ENCODE measurements at places on chromosomes 7 and 10. TPM values are rescaled to one million over a fixed set of nuclear protein-coding genes. Genes with fewer than 3 reads are reported as not detected.

Gene MYL10
- total RNA-seq, result 0.73 TPM

Gene TPST1
- 40.2 TPM for total RNA-seq

Gene GJD4
- total RNA-seq, result not detected

Gene ADCY1
- total RNA-seq, result 1.2 TPM

- no peak for DNase-seq
These were observed 40.4 kb downstream of the HDAC9 start for GRCh38 chr7:18535810-18536415.

Gene CDHR1
- total RNA-seq, result 0.75 TPM

- no peak for DNase-seq
These were observed 49.1 kb upstream of the ELN start for GRCh38 chr7:73978661-73979563.

DNA sequence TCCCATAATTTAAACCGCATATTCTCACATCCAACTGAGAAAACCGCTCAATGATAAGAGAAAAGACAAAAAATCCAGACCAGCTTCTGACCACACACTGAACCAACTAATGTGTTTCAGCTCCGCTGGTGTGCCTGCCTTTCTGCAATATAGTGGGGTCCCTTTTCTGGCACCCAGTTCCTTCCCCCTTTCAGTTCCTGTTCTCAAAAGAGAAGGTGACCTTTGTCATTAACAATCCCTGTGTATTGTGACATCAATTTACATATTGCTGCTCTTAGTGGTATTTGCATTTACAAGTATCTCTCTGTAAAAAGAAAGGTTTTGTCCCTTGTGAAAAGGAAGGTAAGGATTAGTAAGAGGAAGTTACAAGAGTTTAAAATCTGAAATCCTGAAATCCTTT, 1.4 kb downstream of the PPP1R17 start:
- no peak for DNase-seq

DNA sequence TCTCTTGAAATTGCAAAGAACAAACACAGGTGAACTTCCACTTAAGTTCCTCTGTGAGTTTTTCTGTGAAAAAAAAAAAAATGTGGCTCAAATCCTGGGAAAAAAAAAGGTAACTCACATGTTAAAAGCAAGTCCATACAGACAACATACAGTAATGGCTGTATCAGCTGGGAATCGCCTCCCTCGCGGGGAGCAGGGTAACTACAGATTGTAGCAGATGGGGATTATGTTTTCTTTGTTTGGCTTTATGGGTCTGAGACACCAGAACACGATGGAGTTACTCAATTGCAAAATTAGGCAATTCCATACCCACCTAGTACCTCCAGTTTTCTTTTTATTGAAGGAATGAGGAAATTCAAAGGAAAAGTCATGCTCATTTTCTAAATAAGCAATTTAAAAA, 42.3 kb downstream of the FEZF1 start:
- DNase-seq, result no peak

GRCh38 chr7:152859781-152860191, 100.2 kb downstream of the ACTR3B start:
- no peak for DNase-seq

Gene CRPPA
- total RNA-seq, result 3.9 TPM

Gene GPRIN2
- 2.2 TPM for total RNA-seq

DNA sequence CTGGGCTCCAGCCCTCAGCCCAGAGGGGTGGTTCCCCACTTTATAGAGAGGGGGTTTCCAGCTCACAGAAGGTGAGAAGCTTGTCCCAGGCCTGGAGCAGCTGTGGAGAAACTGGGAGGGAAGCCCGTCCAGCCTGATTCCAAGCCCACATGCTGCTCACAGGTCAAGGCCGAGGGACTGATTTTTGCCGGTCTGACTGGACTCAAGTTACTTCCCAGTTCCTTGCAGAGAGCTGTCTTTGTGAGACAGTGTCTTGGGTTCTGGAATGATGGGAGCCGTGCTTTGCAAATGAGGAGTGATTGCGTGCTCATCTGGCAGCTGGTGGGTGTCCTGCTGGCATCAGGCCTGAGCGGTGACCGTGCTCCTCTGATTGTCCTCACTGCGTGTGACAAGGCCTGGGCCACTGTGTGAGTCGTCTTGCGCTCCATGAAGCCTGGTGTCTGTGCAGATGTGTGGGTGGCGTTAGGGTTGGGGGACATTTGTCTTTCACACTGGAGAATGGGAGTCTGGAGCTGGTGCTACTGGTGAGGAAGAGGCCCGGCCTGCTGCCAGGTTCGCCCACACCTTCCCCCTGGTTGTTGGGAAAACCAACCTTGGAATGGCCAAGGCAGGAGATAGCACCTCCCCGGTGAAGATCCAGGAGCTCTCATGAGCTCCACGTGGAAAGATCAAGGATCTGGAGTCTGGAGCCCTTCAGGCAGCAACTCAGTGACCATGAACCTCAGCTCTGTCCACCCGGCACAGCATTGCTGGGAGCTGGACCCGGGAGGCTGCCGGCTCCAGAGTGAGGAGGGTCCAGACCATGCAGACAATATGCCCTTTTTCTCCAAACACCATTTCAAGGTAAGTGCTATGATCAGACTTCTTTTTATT, 129.6 kb downstream of the SMURF1 start:
- DNase-seq, result no peak

DNA sequence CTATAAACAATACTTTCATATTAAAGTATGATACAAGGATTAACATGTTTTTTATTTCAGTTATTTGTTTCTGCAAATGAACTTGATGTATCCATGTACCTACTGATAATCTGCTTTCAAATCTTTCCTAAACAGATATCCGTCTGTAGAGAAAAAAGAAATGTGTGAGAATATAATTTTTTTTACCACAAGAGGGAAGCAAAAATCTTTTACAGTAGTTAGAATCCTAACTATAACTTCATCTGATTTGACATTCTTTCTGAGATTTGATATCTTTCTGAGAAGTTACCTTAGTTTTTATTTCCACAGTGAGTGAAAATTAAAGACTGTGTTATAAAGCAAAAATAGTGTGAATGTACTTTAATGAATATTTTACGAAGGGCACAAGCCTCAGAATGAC, 203.9 kb upstream of the PCLO start:
- DNase-seq, result no peak

- no peak for DNase-seq
These were observed 1222.6 kb upstream of the LRRN3 start for GRCh38 chr7:109868215-109868860.

- DNase-seq, result peak; percentile 16
These were observed 67.7 kb downstream of the ELAPOR2 start for GRCh38 chr7:86991771-86992191.

DNA sequence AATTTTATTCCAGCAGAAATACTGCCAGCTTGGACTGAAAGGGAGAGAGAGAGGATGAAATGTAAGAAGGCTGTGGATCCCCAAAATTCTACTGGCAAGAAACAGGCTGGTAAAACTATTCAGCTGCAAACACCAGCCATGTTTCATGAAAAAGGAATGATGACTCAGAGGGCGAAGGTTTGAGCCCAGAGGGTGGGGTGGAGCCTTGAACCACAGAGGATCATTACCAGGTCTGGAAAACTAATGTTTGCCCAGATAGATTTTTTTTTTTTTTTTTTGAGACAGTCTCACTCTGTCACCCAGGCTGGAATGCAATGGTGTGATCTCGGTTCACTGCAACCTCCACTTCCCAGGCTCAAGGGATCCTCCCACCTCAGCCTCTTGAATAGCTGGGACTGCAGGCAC, 41.7 kb upstream of the NRF1 start:
- DNase-seq, result peak; percentile 91

Gene PON1
- 1.00 TPM for total RNA-seq

Gene ARMS2
- not detected for total RNA-seq

GRCh38 chr10:77926566-77927401, at the start of gene DLG5:
Gene DLG5, minus strand, starts transcription at chr10:77926755. Its CDS starts 235 bp downstream, at chr10:77926520.
- no peak for DNase-seq

Gene KAZALD1
- total RNA-seq, result 9.6 TPM

GRCh38 chr7:120043250-120043649, 229.7 kb upstream of the KCND2 start:
- peak; percentile 44 for DNase-seq

- DNase-seq, result no peak
These were observed 46.9 kb upstream of the MXI1 start for GRCh38 chr10:110160522-110160921.

Gene PRRT4
- 0.62 TPM for total RNA-seq

GRCh38 chr10:103727546-103727963, 127.8 kb downstream of the SH3PXD2A start:
- DNase-seq, result no peak

- no peak for DNase-seq
These were observed 161.0 kb downstream of the HERPUD2 start for GRCh38 chr7:35533902-35534301.

DNA sequence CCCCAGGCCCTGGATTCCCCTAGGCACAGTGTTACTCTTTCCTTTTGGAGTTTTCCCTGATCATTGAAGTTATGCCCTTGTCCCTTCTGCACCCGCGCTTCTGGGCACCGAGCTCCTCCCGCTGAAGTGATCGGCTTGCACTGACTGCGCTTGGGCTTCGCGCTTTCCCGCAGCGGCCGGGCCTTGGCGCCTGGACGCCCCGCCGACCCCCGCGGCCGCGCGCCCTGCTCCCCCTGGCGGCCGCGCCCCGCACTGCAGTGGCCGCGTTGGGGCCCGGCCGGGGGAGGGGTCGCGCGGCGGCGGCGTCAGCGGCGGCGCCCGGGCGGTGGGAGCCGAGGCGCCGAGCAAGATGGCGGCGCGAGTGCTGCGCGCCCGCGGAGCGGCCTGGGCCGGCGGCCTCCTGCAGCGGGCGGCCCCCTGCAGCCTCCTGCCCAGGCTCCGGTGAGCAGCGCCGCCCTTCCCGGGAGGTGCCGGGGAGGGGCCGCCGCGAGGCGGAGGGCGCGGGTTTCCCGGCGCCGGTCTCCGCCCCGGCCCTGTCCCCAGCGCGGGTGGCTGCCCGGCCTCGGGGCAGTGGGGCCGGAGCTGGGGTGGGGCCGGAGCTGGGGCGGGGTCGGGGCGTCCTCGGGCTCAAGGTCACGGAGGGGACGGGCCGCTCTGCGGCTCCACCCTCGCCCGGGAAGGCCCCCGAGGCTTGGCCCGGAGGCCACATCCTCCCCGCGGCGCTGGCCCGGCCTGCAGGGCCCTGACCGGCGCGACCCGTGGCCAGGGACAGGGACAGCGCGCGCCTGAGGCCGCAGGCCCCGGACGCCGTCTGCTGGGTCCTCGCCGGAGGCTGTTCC, at the start of gene NIPSNAP2:
Gene NIPSNAP2 (plus strand): TSS at position 325 of the 839 bp plus-strand sequence. CDS start 25 bp downstream, at position 350.
- no peak for DNase-seq

GRCh38 chr10:132036153-132036886, 29.4 kb upstream of the JAKMIP3 start:
- no peak for DNase-seq

DNA sequence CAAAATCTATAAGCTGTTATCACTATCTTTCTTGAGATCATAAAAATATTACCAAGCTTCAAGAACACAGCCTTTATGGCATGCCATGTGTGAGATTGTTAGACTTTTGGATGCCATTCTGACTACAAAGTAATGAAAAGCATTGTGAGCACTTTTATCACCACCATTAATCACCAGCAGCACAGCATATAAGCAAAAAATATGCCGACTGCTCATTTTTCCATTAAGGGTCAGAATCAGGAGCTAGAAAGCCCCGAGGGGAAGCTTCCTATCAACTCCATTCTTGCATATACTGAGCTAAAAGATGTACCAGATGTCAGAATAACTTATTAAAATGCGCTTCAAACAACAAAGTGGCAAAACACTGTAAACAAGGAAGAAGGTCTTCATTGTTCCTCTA, 114.3 kb downstream of the LMBR1 start:
- no peak for DNase-seq

DNA sequence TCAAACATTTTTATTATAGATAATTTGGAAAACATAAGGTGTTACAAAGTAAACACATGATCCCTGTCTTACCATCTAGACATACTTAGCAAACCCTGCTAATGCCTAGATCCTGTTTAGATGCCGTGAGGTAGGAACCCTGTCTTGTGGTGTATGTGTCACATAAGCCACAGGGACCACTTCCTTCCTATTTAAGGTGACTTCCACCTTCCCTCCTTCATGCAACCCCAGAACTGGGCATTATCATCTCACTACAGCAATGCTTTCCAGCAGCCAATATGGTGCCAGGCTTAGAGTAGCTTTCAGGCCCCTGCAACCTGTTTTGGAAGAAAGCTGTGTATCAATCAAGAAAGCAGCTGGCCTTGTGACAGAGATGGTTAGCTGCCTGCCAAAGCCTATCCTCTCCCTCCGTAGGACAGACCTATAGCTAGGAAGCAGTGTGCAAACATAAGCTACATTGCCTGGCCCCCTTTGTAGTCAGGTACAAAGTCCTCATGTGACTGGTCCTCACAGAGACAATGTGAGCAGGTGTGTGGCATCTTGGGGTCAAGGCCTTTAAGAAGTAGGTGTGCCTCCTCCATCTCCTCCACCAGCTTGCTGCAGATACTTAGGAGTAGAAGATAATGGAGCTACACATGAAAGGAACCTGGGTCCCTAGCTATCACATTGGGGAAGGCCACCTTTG, 146.8 kb downstream of the SPAG6 start:
- no peak for DNase-seq

Gene LDB3
- 3.9 TPM for total RNA-seq

Gene CDHR3
- total RNA-seq, result 3.1 TPM

- no peak for DNase-seq
These were observed 176.6 kb downstream of the TPK1 start for GRCh38 chr7:144659211-144659610.

- DNase-seq, result no peak
These were observed 30.1 kb upstream of the PRTFDC1 start for GRCh38 chr10:24982319-24983112.

DNA sequence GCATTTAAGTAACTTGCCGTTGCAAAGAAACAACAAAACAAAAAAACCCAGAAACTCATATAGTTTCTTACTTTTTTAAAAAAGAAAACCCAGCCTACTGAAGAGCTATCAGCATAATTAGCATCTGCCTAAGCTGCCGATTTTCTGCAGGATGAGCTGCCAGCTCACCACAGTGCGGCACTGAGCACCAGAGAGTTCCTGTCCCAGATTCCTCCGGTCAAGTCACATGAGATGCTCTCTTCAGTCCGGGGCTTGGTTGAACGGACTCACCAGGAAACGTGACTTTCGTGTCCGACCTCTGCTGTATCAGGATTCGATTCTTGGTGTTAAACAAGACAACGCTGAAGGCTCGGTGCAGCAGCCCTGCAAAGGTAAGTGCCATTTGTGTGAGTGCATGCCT, 3.2 kb downstream of the IDI2 start:
- DNase-seq, result no peak

- no peak for DNase-seq
These were observed 5.6 kb downstream of the CH25H start for GRCh38 chr10:89201345-89202032.

All from astrocyte (in vitro differentiated cells and primary cell).